ENCODE measurements at places on chromosomes 1 and 21.

- DNase-seq: no peak
Observed at GRCh38 chr1:94228640-94229375, 8.6 kb downstream of the ARHGAP29 start.

GRCh38 chr1:29621826-29622435 lies 385.6 kb downstream of the PTPRU start:
- no peak for DNase-seq

DNA sequence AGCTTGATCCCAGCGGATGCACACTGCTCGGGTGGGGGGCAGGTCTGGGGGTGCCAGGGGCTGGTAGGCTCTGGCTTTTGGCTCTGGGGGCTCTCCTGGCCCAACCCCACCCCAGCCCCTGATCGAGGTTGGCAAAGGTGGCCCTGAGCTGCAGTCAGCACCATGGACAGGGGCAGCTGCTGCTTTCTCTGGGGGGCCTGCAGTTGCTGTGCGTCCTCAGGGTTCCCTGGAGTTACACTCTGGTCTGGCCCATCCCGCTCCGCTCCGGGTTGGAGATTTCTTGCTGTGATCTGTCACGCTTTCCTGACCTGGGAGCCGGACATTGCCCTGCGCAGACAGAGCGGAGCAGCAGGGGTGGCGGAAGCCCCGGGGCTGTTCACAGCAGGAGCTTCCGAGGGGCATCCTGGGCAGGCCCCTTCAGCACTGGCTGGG lies 8.0 kb upstream of the PLCH2 start:
- peak; percentile 32 for DNase-seq

DNA sequence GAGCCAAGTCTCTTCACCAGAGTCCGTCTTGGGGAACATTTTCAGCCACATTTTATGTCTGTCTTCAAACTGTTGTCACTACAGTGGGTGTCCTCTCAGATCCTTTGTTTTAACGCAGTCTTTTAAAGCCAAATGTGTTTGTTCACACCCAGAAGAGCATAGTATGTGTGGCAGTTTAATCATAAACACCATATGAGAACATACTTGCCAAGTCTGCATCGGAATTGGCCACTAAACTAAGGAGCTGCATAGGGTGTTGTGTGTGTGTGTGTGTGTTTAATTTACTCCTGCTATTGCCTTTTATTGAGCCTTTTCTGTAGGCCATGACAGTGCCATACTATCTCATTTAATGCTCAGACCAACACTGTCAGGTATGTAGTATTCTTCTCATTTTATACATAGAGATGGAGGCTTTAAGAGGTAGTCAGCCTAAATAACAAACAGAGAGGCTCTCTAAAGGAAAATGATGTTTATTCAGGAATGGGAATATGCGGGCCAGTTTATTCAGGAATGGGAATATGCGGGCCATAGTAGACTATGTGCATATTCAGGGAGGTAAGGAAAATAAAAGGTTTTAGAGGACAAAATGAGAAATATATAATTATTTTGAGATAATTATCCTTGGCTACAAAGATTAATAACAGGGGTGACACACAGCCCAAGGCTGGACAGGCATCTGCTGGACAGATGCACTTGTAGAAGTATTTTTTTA lies 67.9 kb upstream of the L1TD1 start:
- no peak for DNase-seq

DNA sequence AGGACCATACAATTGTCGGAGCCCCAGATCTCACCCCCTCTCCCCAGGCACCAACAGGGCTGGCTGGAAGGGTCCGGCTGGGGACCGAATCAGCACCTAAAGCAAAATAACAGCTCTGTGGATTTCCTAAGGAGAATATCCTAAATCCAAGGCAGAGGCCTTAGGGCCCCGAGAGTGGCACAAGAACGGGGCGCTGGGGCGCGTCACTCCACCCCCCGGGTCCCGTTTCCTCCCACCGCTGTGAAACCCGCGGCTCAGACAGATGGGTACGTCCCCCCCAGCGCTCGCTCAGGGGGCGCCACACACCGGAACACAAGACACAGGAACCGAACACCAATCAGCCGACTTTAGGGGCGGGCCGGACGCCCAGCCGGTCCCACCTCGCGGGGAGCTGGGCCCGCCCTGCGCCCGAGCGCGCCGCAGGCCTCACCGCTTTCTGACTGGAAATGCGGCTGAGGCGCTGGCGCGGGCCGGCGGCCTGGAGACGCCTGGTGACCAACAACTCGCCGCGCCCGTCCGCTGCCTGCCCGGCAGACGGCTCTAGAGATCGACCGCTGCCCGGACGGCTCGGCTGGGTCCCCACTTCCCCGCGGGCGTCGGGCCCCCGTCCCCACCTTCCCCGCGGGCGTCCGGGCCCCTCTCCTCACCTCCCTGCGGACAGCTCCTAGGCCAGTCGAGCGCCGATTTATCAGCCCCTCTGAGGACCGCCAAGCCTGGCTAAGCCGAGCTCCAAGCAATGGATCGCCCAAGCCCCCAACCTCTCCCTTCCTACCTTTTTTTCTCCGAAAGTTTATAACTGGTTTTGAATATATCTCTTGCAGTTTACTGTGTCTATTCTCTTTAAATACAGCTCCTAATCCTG lies at the start of gene HFM1:
Gene HFM1 (minus strand): TSS at position 687 of the 862 bp plus-strand sequence. CDS start 3,755 bp downstream, outside the sequence.
- DNase-seq: peak; percentile 67

DNA sequence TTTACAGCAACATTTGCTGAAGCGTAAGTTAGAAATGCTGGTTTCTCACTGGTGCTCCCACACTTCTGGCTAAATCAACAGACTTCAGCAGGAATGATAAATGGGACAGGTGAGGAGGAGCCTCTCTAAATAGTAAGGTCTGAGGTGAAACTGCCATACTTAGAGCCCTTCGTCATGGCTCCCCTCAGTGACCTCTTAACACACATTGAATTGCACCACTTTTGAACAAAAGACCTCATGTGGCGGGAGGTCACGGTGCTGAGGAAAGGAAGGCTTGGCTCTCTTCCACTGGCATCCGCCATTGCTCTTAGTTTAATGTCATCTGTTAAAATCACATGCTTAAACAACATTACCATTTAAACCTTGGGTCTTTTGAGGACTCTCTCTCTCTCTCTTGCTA lies 3.4 kb downstream of the MAP3K7CL start:
- no peak for DNase-seq

GRCh38 chr1:157952601-157953000 lies 40.8 kb upstream of the KIRREL1 start:
- no peak for DNase-seq

DNA sequence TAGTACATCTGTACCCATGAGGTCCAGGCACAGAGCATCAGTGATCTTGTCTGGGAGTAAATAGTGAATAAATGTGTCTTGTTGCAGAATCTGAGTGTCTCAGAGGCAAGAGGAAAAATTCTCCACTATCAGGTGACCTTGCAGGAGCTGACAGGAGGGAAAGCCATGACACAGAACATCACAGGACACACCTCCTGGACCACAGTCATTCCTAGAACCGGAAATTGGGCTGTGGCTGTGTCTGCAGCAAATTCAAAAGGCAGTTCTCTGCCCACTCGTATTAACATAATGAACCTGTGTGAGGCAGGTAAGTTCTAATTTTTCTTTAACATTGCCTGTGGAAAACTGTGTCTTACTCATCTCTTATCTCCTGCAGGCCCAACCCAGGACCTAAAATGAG lies 43.1 kb downstream of the IL12RB2 start:
- DNase-seq: no peak

- peak; percentile 60 for DNase-seq
Observed at GRCh38 chr1:16088996-16089395, 15.5 kb upstream of the FAM131C start.

DNA sequence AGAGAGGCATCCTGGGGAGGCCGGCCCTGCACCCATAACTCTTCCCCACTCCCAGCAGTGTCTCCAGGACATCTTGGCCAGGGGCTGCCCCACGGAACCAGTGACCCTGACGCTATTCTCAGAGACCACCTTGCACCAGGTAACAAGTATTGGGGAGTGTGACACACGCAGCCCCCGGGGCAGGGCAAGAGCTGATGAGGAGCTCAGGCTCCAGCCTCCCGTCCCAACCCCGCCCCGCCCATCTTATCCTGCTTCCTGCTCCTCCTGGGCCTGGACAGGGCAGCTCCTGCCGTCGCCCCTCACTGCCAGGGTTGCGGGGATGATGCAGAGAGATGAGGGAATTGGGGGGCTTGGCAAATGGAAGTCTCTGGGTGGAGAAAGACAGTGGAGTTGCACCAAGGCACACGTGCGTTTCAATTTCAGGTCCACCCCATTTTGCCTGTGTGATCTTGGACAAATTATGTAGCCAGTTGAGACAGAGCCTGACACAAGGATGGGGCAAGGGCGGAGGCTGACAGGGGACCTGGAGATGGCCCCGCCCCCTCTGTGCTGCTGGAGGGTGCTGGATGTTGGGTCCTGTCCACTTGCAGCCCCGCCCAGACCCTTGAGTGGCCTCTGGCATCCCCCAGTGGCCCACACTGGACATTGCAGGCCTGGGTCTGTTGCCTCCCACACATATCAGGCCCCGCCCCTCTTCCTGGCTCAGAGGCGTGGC lies 10.7 kb downstream of the CLCNKA start:
- peak; percentile 87 for DNase-seq

DNA sequence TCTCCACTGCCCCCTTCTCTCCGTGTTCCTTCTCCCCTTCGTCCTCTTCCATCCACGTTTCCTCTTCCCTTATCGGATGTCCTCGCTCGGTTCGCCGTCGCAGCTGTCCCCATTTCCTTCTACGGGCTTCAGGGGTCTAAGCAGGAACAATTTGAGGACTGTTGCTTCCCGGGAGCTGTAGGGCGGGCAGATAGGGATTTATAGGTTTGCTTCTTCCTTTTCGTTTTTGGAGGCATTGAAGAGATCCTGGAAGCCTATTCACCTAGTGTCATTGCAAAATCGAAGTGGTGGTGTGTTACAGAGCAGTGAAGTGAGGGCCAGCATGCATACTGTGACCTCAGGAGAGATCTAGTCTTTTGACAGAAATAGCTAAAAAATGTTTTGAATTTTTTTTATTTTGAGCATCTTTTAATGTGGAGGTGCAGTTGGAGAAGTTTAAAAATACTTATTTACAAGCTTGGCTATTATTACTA lies 897 bp downstream of the ZYG11B start:
- DNase-seq: no peak

- DNase-seq: no peak
Observed at GRCh38 chr1:177748080-177748801, 221.6 kb downstream of the SEC16B start.

GRCh38 chr1:171985639-171986038 lies 144.3 kb downstream of the DNM3 start:
- DNase-seq: no peak

- no peak for DNase-seq
Observed at GRCh38 chr1:63892632-63893395, 119.0 kb downstream of the ROR1 start.

- no peak for DNase-seq
Observed at GRCh38 chr1:234244482-234244881, 128.8 kb upstream of the COA6 start.

GRCh38 chr1:106534612-106535011 lies 521.9 kb upstream of the PRMT6 start:
- no peak for DNase-seq

- DNase-seq: no peak
Observed at GRCh38 chr21:45371081-45371480, 33.9 kb upstream of the COL18A1 start.

DNA sequence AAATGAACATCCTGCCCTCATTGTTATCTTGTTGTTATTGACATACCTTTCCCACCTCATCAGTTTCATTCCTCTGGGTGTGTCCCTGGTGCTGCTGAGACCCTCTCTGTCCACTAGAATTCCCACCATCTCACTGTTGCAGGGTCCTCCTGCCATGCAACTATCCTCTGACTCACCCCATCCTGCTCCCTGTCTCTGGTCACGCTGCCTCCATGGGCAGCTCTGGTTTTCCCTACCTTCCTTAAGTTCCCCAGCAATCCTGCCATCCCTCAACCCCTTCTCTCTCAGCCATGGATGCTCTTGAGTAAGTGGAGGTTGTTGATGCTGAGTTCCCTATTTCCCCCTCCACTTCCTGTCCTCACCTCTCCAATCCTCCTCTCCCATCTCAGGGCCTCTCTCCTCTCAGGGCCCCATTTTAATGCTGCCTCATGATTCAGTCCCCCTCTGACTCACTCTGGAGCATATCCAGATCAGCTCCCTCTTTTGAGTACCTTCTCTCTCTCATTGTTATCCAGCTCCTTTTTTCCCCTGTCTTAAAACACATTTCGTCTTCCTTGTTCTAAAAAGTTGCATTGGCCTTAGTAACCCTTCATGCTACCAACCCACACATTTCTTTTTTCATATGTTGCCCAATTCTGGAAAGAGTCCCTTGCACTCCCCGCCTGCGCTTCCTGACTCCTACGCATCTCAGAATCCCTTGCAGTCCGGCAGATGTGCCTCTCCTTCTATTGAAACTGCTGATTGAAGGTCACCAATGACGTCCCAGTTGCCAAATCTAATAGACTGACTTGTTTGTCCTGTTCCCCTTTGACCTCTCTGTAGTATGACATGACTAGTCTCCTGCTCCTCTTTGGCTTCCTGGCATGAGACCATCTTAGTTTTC lies 92.0 kb downstream of the CNIH3 start:
- peak; percentile 14 for DNase-seq

- no peak for DNase-seq
Observed at GRCh38 chr1:66312271-66312990, 221.5 kb upstream of the SGIP1 start.

- no peak for DNase-seq
Observed at GRCh38 chr1:229433364-229434004, 410 bp downstream of the ACTA1 start.

DNA sequence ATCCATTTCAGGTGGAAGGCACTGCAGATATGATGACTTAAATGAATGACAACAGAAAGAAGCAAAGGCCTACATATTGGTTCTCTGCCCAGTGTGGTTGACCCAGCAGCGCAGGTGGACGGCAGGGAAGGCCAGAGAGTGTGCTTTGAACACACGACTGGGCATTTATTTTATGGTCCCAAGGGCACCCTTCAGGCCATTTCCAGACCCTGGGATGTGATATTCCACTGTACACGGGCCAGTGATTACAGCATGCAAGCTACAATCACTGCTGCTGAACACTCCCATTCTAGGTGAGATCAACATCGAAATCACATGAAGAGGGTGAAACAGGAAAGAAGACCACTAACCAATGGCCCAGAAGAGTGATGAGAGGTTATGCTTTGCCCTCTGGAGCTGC lies 33.8 kb downstream of the PCNX2 start:
- no peak for DNase-seq

DNA sequence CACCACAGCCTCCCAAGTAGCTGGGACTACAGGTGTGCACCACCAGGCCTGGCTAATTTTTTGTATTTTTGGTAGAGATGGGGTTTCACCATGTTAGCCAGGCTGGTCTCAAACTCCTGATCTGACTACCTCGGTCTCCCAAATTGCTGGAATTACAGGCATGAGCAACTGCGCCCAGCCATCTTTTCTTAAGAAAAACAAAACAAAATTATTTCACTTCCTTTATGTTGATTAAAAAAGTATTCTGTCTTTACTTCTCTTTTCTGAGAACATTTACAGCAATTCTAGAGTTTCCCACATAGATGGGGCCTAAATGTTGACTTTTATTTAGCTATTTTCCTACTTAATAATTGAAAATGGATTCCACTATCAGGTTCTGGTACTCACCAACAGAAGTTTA lies 17.3 kb upstream of the TMEM183A start:
- DNase-seq: no peak

GRCh38 chr1:99691175-99691574 lies 45.3 kb downstream of the PALMD start:
- DNase-seq: no peak

Measured in HTR-8/SVneo (cell line).